DMS53 (cell line): ENCODE measurements at places on chromosomes 1 and 21.

DNA sequence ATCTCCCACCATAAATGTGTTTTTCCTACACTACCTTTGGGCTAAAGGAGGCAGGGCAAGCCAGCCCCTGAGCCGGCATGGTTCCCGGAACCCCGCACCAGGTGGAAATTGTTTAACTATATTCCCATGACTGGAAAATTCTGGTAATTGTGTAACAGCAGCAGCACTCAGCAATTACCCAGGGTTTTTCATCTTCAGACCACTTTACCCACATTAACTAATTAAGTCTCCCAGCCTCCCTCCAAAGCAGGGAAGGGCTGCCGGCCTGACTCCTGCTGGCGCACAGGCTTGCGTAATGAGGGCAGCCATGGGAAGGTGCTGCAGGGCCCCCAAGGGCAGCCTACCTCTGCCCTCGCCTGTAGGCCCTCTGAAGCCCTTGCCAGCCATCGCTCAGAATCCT lies 140.7 kb upstream of the VAMP3 start:
- DNase-seq: no peak

GRCh38 chr1:62185677-62186076 lies 9.0 kb upstream of the L1TD1 start:
- no peak for DNase-seq

GRCh38 chr1:1540090-1540817 lies at the start of gene TMEM240:
TMEM240 (minus strand) TSS chr1:1540624; CDS start chr1:1540346, 278 bp downstream.
- DNase-seq: no peak

DNA sequence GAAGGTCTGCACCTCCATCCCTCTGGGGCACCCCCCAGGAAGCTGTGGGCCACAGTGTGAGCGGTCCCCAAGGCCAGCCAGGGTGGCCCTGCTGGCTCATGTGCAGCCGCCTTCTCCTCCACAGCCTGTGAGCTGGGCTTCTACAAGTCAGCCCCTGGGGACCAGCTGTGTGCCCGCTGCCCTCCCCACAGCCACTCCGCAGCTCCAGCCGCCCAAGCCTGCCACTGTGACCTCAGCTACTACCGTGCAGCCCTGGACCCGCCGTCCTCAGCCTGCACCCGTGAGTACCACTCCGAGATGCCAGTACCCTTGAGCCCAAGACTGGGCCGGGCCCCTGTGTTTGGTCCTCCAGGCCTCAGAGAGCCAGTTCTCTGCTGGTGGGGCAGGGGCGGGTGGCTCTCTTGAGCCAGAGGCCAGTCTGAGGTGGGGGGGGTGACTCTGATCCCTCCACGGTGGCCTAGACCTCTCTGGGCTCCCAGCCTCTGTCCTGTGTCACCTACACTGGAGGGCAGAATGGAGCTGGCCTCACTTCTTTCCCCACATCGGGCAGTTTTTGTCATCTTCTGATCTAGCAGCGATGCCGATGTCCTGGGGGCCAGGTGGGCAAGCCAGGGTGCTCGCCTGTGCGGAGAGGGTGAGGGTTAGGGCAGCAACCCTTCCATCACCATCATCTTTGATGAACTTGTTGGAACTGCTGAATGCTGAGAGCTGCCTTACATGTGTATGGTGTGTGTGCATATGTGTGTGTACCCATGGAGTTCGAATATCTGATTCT lies 23.3 kb downstream of the EPHA8 start:
- DNase-seq: no peak

DNA sequence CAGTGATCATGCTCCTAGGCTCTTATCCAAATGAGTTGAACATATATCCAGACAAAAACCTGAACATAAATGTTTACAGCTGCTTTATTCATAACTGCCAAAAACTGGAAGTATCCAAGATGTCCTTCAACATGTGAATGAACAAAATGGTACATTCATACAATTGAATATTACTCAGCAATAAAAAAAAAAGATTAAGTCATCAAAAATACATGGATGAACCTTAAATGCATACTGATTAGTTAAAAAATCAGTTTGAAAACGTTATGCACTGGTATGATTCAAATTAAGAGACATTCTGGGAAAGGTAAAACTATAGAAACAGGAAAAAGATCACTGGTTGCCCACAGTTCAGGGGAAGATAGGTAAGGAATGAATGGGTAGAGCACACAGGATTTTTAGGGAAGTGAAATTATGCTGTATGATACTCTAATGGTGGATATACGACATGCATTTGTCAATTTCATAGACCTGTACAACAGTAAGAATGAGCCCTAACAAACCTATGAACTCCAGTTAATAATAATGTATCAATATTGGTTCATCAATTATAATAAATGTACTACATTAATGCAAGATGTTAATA lies 3.1 kb downstream of the LRRC40 start:
- DNase-seq: no peak

DNA sequence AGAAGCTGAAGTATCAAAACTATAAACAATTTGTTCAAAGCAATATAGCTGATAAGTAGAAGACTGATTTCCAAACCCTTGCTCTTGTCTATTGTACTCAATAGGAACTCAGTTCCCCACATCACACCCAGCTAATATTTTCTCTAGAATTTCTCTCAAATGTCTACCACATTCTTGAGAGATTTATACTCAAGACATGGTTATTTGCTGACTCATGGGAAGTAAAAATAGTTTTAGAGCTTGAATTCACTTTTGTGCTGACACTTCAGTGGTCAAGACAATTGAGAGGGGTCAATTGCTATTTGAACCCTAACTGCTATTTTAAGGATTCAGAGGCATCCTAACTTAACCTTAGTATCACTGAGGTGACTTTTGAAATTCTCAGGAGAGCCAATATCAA lies 99.0 kb downstream of the TNNI3K start:
- DNase-seq: no peak

DNA sequence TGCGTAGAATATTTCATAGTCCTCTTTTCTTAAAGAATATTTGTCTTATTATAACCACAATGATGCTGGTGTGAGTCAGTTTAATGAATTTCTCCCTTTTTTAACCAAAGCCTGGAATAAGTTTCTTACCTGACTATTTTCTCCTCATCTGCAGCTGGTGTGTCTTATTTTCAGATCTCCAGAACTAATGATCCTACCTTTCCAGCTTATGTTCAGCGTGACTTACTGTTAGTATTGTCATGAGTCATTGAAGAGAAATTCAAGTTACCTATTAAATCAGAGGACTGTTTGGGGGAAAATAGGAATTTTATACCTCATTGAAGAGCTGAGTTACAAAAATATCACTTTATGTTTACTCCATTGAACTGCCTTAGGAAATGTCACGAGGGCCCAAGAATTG lies 482.1 kb downstream of the RWDD3 start:
- DNase-seq: no peak

- no peak for DNase-seq
These were observed 69.8 kb downstream of the TBX15 start for GRCh38 chr1:118918230-118918939.

DNA sequence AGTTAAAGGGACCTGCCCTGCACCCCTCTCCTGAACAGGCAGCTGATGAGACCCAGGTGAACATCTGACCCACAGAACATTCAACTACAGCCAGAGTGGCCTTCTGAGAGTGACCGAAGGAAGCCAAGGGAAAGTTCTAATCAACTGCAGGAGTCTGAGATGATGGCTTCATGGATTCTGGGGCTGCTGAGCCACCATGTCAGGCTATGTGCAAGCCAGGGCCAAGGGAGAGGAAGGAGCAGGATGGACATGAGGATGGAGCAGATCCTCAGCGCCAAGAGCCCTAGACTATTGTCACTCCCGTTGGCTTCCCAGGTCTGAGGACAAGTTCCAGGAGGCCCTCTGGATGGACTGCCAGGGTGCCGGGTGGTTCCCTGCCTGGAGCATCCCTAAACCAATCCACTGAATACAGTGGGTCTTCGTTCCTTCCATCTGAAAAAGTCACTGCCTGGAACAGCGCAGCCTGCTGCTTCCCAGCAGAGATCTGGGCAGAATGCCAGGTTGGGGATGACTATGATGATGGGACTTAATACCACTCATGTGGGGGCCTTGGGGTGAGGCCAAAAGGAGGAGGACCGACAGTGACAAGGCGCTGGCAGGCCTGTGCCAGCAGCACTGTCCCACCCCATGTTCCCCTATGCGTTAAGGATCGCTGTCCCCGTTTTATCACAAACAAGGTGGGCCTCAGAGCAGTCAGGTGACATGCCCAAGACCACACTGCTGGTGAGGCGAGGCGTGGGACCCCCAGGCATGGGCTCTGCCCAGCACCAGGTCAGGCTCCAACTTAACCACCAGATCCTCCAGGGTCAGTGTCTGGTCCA lies 19.8 kb downstream of the SPOCD1 start:
- peak; percentile 51 for DNase-seq

GRCh38 chr1:8144323-8144722 lies 118.2 kb upstream of the ERRFI1 start:
- DNase-seq: no peak

- DNase-seq: no peak
These were observed 36.9 kb downstream of the FGGY start for GRCh38 chr1:59333626-59334277.

GRCh38 chr1:91693557-91693956 lies 192.4 kb downstream of the TGFBR3 start:
- no peak for DNase-seq

DNA sequence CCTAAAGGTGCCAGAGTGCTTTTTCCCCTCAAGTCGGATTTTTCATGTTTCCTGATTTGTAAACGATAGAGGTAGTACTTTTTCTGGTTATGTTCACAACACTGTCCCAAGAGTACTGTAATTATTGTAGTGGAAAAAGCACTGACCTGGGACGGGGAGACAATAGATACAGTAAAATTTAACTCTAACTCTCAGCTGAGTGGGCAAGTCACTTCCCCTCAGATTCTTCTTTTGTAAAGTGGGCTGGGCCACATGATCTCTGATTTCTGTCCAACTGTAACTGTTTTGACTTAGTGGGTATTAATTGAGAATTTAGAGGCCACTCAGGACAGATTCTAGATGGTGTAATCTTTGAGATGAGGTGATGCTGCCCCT lies 19.1 kb downstream of the MARCKSL1 start:
- no peak for DNase-seq

DNA sequence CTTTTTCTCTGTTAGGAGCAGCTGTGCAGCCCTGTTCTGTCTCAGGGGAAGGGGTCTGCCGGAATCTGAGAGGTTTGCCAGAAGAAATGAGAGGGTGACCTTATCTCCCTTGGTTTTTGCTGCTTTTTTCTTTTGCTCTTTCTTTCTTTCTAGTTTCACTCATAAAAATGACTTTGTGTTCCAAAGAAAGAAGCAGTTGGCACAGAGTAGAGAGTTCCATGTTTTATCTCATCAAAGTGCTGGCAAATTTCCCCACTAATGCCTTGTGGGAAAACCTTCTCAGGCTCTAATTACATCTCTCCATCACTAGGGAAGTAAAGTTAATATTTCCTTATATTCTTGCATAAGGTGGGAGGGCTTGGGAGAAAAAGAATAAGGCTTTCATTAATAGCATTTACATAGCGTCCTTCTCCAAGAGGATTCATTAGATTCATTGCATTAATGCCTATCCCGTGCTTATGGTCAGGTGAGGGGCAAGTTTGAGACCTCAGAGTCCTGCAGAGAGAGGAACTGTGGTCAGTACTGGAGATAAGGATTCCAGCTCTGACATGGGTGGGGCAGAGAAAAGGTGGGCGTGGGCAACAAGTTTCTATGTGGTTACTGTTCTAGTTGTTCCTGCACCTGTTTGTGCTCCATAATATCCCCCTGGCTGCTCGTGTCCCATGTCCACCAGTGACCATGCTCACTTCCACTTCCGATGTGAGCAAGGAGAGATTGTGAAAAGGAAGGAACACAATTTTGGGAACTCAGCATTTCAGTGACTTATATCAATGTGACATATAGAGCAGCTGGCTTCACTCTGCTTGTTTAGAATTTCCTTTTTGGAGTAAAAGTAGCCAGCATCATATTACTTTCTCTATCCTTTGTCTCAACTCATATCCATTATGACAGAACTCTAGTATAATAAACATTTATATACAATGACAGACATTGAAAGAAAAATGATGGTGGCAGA lies 79.5 kb downstream of the DISC1 start:
- no peak for DNase-seq

DNA sequence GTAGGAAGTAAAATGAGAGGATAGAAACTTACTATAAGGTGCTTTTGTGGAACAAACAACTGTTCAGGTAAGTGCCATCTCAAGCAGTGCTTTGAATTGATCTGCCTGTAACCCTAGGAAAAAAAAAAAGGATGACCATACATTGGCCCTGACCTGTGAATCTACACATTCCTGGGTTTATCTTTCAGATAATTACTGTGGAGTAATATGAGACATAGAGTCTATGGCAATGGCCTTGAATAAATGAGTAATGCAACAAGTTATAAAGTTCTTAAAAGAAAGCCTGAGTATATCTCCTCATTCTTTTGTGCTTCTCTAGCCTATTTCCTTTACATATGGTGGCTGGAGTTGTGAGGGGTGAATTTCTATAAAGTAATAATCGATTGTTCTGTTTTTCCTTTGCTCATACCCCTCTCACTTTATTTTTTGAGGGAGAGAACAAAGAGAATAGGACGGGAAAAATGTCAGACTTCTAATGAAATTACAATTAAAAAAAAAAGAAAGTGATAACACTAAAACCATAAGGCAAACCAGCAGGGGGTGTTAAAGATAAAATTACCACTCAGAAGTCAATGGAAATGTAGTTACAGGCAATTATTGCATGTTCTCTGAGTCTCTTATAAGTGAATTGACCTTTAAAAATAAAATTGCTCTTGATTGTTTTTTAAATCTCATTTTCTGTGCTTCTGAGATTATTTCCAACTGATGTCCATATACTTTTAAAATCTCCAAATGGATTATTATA lies 12.4 kb upstream of the ATP1A1 start:
- no peak for DNase-seq

- peak; percentile 93 for DNase-seq
These were observed 38.5 kb upstream of the EFCAB14 start for GRCh38 chr1:46757247-46757955.

DNA sequence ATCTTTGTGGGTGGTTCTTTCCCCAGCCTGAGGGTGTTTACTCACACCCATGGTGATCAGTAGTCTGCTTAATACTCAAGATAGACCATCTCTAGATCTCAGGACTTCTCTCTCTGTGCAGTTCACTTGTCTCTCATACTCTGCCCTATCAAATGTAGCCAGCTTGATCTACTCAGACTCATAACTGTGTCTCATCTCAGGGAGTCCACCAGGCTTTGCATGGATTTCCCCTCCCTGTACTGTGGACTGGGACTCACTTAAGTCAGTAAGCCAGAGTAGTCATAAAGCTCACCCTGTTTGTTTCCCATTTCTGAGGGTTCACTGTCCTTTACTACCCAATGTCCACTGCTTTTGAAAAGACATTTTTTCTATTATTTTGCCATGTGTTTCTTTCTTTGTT lies 41.8 kb downstream of the LYPLAL1 start:
- no peak for DNase-seq

GRCh38 chr1:16249596-16250241 lies 12.7 kb upstream of the CPLANE2 start:
- DNase-seq: peak; percentile 42

GRCh38 chr1:52056937-52057231 lies 789 bp downstream of the BTF3L4 start:
- DNase-seq: no peak

DNA sequence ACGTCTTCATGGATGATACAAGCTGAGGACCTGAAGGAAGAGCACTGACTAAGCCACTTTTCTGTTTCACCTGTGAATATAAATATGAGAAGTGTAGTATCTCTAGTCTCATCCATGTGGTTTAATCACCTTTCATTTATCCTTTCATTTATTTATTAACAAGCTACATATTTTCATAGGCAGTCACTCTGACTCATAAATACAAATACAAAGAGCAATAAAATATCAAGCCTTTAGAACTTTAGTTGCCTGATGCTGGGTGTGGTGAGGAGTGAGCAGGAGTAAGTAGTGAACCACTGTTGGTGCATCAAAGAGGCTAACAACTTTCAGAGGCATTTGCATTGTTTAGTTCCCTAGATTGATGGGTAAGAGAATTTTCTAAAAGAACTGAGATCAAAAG lies 269.0 kb upstream of the C1orf87 start:
- DNase-seq: no peak
